CD8-positive, alpha-beta memory T cell (primary cell): ENCODE measurements at places on chromosomes 13 and 19. TPM values are rescaled to one million over a fixed set of nuclear protein-coding genes. Genes with fewer than 3 reads are reported as not detected.

Gene TSSK6
- 1.4 TPM for polyA plus RNA-seq

Gene SPRED3
- not detected for polyA plus RNA-seq

Gene LSM7
- polyA plus RNA-seq: 162 TPM

Gene ZNF442
- polyA plus RNA-seq: 1.1 TPM

GRCh38 chr13:51746802-51747201 is 57.2 kb downstream of the DHRS12 start:
- no peaks in the 10 kb centered on the region for H3K4me1 ChIP-seq
- DNase-seq: no peak
- H3K4me3 ChIP-seq: no peak overlapping the region

DNA sequence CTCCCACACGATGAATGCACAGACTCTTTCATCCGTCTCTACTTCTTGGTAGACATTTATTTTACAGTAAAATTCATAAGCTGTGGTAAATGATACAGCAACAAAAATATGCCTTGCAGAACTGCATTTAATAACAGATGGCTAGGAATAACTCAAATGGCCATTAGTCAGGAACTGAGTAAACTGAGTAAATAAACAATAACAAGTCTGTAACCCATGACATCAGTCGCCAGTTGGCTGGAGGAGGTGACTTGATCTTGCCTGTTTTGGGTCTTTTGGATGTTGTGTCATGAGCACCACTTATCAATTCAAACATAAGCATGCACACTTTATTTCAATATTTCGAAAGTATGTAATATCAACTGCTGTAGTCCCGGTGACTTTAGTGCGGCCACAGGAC is 632.6 kb upstream of the ARGLU1 start:
- no peaks in the 10 kb centered on the region for H3K36me3 ChIP-seq
- H3K4me1 ChIP-seq: no peaks in the 10 kb centered on the region
- H3K4me3 ChIP-seq: no peak overlapping the region
- H3K27me3 ChIP-seq: no peaks in the 10 kb centered on the region

- no peaks in the 10 kb centered on the region for H3K27me3 ChIP-seq
- no peak for DNase-seq
- no peak overlapping the region for H3K27ac ChIP-seq
- H3K4me1 ChIP-seq: peaks cover 12% of the 10 kb centered on the region
Observed at GRCh38 chr13:24713022-24713421, 32.8 kb downstream of the ATP12A start.

DNA sequence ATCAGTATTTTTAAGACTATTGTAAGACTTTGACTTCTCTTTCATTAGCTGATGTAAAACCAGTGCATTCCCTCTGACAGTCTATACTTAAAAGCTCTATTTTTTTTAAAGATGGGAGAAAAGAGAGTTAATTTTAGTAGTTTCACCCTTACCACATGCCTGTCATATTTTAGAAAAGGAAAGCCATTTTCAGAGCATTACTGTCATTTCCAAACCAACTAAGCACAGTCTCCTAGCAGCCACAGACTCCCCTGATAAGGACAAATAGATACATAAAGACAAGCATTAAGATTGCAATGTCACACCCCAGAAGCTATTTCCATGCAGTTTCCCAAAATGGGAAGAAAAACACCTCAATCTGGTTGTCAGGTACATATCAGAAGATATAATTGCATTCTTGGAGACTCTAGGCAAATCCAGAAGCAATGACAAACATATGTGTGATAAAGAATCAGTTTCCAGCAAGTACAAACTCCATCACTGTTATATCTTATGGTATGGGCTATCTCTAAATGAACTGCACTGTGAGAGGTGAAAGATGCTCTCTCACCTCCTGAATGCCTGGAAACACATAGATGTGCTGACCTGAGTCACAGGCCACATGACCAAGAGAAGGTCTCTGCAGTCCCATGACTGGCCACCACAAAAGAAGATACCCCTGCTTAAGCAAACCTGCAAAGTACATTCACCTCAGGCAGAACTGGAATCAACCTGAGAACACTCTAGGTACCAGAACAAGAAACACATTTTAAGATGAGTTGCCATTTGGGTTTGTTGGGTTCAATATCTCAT is 303.3 kb downstream of the POU4F1 start:
- no peak for DNase-seq
- H3K27ac ChIP-seq: no peak overlapping the region
- H3K27me3 ChIP-seq: no peaks in the 10 kb centered on the region

- H3K4me1 ChIP-seq: peaks cover 72% of the 10 kb centered on the region
- H3K4me3 ChIP-seq: peak overlapping the region; percentile 47
Observed at GRCh38 chr19:2087621-2088100, 8.5 kb downstream of the MOB3A start.

DNA sequence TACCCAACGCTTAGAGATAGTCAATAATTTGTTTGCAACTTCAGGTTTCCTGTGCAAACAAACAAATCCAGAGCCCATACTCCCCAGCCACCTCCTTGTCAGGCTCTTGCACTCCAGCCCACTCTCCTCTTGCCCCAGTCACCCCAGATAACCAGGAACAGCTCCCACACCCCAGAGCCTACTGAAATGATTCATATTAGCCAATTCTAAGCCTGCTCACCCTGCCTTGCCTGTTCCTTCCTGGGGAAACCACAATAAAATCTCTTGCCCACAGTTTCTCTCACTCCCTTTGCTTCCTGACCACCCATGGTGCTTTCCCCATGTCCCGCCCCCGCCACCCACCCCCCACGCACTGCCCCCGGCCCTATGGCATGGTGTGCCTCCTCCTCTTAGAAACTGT is 3.8 kb upstream of the ACTL9 start:
- peak overlapping the region; percentile 52 for H3K4me3 ChIP-seq
- no peak overlapping the region for H3K27ac ChIP-seq
- H3K4me1 ChIP-seq: peaks cover 36% of the 10 kb centered on the region
- no peaks in the 10 kb centered on the region for H3K36me3 ChIP-seq
- no peaks in the 10 kb centered on the region for H3K27me3 ChIP-seq
- no peak for DNase-seq

- no peaks in the 10 kb centered on the region for H3K36me3 ChIP-seq
- no peaks in the 10 kb centered on the region for H3K4me1 ChIP-seq
- no peak overlapping the region for H3K27ac ChIP-seq
- no peaks in the 10 kb centered on the region for H3K27me3 ChIP-seq
- no peak overlapping the region for H3K4me3 ChIP-seq
Observed at GRCh38 chr13:61410669-61411297, 4.9 kb downstream of the PCDH20 start.

GRCh38 chr19:49700563-49700962 is 9.6 kb downstream of the CPT1C start:
- H3K4me3 ChIP-seq: no peak overlapping the region
- no peak overlapping the region for H3K27ac ChIP-seq

- peak overlapping the region; percentile 100 for H3K4me3 ChIP-seq
- no peaks in the 10 kb centered on the region for H3K27me3 ChIP-seq
- H3K4me1 ChIP-seq: peaks cover 41% of the 10 kb centered on the region
- peaks cover 34% of the 10 kb centered on the region for H3K36me3 ChIP-seq
- peak; percentile 80 for DNase-seq
Observed at GRCh38 chr19:16328824-16329482, 4.3 kb downstream of the KLF2 start.

GRCh38 chr19:335486-336066 is 9.0 kb downstream of the MIER2 start:
- H3K4me3 ChIP-seq: no peak overlapping the region
- H3K27ac ChIP-seq: no peak overlapping the region
- H3K27me3 ChIP-seq: no peaks in the 10 kb centered on the region
- no peaks in the 10 kb centered on the region for H3K4me1 ChIP-seq
- peaks cover 5% of the 10 kb centered on the region for H3K36me3 ChIP-seq

DNA sequence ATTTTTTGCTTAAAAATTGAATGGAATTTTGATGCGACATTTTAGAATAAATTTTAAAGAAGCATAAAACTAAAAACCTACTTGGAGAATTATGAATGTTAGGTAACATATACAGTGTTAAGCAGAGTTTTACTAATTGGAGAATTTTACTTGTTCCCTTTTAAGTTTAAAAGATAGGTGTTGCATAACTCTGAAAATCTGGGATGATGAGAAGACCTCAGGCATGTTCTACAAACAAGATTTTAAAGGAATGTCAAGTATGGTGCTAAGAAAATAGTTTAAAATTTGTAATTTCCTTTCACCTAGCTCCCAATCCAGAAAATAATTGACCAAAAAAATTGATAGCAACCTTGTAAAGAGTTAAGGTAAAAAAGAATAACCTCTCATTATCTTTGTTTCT is 135.8 kb downstream of the RFC3 start:
- no peak overlapping the region for H3K27ac ChIP-seq
- H3K4me1 ChIP-seq: no peaks in the 10 kb centered on the region
- no peak overlapping the region for H3K4me3 ChIP-seq
- H3K27me3 ChIP-seq: no peaks in the 10 kb centered on the region
